Activated CD4-positive, CD25-positive, alpha-beta regulatory T cell treated with anti-CD3 and anti-CD28 coated beads, Interleukin-2, amount 50 U/mL, for 24 hours (primary cell): ENCODE measurements at places on chromosomes 6 and 20.

- ATAC-seq = no peak
These were observed 156.9 kb downstream of the MAFB start for GRCh38 chr20:40532103-40532502.

DNA sequence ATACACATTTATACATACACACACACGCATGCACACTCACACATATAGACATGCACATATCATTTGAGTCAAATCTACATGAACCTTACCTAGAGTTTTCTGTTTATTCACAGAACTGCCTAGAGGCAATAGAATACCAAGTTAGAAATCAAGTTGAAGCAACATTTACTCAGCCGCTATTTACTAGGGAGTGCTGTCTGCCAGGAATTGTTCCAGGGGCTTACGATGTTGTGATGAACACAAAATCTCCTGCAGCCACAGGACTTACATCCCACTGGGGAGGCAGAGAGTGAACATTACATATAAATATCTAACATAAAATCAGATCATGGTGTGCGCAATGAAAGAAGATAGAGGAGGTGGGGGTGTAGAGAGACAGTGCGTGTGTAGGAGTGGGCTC, 80.4 kb downstream of the GCLC start:
- no peak for ATAC-seq

DNA sequence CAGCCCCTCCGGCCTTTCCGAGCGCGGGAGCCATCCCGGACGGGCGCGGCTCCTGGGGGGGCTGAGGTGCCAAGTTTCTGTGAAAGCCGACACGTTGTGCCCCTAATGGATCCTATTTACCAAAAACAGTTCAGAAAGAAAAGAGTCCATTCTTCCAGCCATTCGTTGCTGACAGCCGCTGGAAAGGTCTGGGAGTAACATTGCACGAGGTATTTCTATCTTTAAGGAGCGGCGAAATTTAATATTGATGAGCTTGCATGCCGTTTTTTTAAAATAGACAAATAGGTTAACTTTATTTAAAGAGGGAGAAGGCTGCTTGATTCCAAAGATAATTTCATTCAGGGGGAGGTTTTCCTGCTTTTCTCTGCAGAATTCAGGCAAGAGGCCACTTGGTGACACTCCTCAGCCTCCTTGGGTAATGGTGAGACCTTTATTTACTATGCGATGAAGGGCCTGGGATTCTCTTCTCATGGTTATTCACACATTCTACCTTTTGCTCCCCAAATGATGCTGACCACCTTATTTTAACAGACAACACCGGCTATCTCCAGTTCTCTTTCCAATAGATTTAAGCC, 988 bp downstream of the TIAM2 start:
- ATAC-seq = no peak

GRCh38 chr20:59094576-59094975, 52.0 kb upstream of the PRELID3B start:
- no peak for ATAC-seq

GRCh38 chr6:1747003-1747402, 137.3 kb downstream of the FOXC1 start:
- no peak for ATAC-seq

- no peak for ATAC-seq
These were observed 66.5 kb downstream of the PSMG4 start for GRCh38 chr6:3325210-3325609.

DNA sequence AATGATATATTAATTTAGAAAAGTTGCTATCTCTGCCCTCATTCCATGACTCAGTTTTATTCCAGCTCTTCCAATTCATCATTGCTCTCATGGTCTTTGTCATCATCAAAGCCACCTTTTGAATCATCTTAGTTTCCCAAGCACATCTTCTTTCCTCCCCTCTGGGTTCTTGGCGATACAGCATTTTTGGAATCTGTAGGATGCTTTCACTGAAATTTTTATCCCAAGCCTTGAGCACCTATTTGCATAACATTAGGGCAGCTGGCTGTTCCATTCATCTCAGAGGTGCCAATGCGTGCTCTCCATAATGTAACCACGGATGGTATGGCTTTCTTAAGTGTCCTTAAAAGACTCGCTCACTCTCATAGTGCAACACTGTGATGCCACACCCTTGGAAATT, 100.4 kb downstream of the SNX5 start:
- ATAC-seq = no peak

DNA sequence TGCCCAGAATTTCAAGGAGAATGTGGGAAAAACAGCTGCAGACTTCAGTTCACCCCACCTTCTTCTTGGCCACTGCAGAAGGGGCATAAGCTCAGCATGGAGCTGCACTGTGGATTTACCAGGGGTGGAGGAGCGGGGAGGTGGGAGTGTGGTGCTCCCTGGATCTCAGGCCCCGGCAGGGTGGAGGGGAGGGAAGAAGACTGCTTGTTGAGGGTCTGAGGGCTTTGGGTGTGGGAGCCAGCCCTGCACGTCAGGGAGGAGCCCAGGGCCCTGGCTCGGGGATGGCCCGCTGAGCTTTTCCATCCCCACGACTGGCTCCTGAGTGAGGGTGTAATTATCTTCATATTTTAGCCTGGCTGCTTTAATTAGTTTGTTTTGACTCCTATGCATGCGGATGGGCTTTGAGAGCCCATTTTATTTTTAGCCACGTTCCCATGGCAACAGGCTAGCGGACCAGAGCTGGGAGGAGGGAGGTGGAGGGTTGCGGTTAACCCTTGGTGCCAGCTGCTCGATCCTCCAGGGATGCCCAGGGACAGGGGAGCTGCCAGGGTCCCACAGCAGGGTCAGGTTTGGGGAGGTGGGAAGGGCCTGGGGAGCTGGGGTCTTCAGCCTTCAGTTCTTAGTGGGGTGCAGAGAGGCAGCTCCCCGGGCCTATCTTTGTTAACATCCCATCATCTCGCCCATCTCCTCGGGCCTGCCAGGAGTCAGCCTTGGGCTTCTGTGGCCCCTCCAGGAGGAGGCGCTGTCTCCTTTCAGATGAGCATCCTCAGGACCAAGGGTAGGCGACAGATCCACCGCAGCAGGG, 68.2 kb downstream of the RAB44 start:
- ATAC-seq = peak; percentile 82

DNA sequence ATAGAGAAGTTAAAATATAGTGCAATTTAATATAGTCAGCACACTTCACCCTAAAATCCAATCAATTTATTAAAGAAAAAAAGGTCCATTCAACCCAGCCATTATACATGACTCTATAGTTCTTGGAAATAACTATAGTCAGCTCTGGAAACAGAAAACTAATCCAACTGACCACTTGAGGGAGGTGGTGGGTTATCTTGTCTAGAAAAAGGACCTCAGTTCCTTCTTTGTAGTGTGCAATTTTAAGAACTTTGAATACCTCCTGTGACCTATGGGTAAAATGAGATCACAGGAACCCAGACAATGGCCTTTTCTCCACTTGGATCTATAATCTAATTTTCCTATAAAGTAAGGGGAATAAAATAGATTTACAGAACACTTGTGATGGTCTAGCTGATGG, 163.6 kb upstream of the CENPW start:
- ATAC-seq = no peak
